Chondrocyte (in vitro differentiated cells): ENCODE measurements at places on chromosomes 2 and 18. TPM values are rescaled to one million over a fixed set of nuclear protein-coding genes. Genes with fewer than 3 reads are reported as not detected.
A peak's percentile ranks its signal among the peaks of the same experiment; 100 is the strongest.

- no peaks in the 10 kb centered on the region for H3K4me1 ChIP-seq
- H3K36me3 ChIP-seq: peaks cover 4% of the 10 kb centered on the region
- no peak overlapping the region for H3K4me3 ChIP-seq
- H3K27ac ChIP-seq: no peak overlapping the region
These were observed 100.8 kb downstream of the EPC2 start for GRCh38 chr2:148745151-148745851.

- peaks cover 16% of the 10 kb centered on the region for H3K4me1 ChIP-seq
- H3K4me3 ChIP-seq: no peak overlapping the region
- peaks cover 11% of the 10 kb centered on the region for H3K36me3 ChIP-seq
- H3K27ac ChIP-seq: no peak overlapping the region
- peaks cover 4% of the 10 kb centered on the region for H3K27me3 ChIP-seq
These were observed 46.2 kb downstream of the MEIS1 start for GRCh38 chr2:66481100-66481549.

DNA sequence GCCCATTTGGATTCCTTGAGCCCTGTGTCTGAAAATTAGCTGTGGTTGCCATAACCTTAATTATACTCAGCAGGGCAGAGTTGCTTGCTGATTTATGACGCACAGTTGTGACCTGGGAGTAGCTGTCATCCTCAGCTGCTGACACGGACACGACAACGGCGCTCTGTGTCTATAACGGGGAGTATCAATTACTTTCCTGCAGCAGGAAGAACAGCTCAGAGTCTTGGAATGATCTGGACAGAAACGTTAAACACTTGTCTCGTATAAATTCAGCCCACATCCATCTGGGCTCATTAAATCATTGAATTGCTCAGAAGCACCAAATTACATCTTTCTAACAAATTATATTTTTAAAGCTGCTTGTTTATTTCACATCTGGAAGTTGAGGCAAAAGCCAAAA, 116.3 kb downstream of the SEPTIN10 start:
- no peak for DNase-seq
- no peak overlapping the region for H3K4me3 ChIP-seq
- peak overlapping the region; percentile 78 for H3K27ac ChIP-seq
- no peaks in the 10 kb centered on the region for H3K27me3 ChIP-seq
- peaks cover 20% of the 10 kb centered on the region for H3K36me3 ChIP-seq
- H3K4me1 ChIP-seq: peaks cover 49% of the 10 kb centered on the region

- H3K36me3 ChIP-seq: no peaks in the 10 kb centered on the region
- no peak for DNase-seq
- peak overlapping the region; percentile 88 for H3K27ac ChIP-seq
- peaks cover 65% of the 10 kb centered on the region for H3K4me1 ChIP-seq
These were observed 48.6 kb upstream of the RAPH1 start for GRCh38 chr2:203583701-203584100.

GRCh38 chr2:240956171-240956934, 42.1 kb upstream of the SNED1 start:
- H3K36me3 ChIP-seq: no peaks in the 10 kb centered on the region
- H3K27me3 ChIP-seq: peaks cover 41% of the 10 kb centered on the region
- DNase-seq: no peak
- no peak overlapping the region for H3K4me3 ChIP-seq
- no peak overlapping the region for H3K27ac ChIP-seq

GRCh38 chr2:173968551-173968950, 3.4 kb upstream of the SP3 start:
- no peaks in the 10 kb centered on the region for H3K27me3 ChIP-seq
- H3K4me1 ChIP-seq: peaks cover 41% of the 10 kb centered on the region
- no peaks in the 10 kb centered on the region for H3K36me3 ChIP-seq
- no peak for DNase-seq

GRCh38 chr2:11527001-11527400, 6.8 kb upstream of the GREB1 start:
- no peak overlapping the region for H3K27ac ChIP-seq
- peaks cover 14% of the 10 kb centered on the region for H3K27me3 ChIP-seq
- peaks cover 4% of the 10 kb centered on the region for H3K36me3 ChIP-seq
- no peak overlapping the region for H3K4me3 ChIP-seq

DNA sequence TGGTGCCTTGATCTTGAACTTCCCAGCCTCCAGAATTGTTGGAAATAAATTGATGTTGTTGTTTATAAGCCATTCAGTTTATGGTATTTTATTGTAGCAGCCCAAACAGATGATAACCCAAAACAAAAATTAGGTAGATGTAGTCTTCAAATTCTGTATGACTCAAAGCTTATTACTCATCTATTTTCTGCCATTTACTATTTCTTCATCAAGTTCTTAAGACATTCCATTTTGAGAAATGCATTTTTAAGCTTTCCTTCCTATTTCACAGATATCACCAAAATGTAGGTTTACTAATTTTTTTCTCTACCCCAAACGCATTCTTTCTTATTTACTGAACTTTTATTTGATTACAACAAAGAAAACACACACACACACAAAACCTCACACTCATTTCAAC, 148.2 kb downstream of the RND3 start:
- no peaks in the 10 kb centered on the region for H3K27me3 ChIP-seq
- H3K4me1 ChIP-seq: peaks cover 3% of the 10 kb centered on the region
- no peak overlapping the region for H3K4me3 ChIP-seq
- H3K27ac ChIP-seq: no peak overlapping the region
- no peak for DNase-seq
- H3K36me3 ChIP-seq: no peaks in the 10 kb centered on the region

GRCh38 chr2:20649976-20650375, 922 bp downstream of the HS1BP3 start:
- peak overlapping the region; percentile 94 for H3K4me3 ChIP-seq
- peak overlapping the region; percentile 91 for H3K27ac ChIP-seq
- no peak for DNase-seq
- peaks cover 52% of the 10 kb centered on the region for H3K4me1 ChIP-seq

DNA sequence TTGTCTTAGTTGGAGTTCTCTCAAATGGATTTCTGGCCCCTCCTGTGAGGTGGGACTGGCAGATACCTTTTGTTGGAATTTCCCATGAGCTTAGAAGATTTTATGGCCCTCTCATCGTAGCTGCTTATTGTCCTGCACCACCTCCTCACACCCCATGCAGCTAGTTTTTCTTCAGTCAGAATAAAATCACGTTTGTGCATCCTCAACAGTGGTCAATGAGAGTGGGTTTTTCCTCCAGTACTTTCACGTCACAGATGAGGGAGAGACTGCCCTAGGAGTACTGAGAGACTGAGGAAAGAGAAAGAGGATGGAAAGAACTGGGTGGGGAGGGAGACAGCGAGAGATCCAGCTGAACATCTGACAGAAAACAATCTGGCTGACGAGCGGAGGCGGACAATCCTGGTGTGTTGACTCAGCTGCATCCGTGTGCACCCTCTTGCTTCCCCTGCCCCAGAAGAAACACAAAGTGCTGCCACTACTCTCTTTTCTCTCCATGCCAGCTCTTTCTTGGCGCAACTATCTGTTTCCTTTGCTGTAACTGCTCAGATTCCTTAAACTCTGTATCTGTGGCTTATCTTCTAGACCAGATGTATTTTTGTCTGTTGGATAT, 7.4 kb downstream of the RAPGEF4 start:
- H3K4me3 ChIP-seq: no peak overlapping the region
- H3K27me3 ChIP-seq: no peaks in the 10 kb centered on the region
- H3K27ac ChIP-seq: no peak overlapping the region
- H3K36me3 ChIP-seq: peaks cover 8% of the 10 kb centered on the region

- H3K4me3 ChIP-seq: no peak overlapping the region
- no peaks in the 10 kb centered on the region for H3K27me3 ChIP-seq
- H3K27ac ChIP-seq: no peak overlapping the region
These were observed 222.8 kb downstream of the NAPG start for GRCh38 chr18:10748641-10749040.

DNA sequence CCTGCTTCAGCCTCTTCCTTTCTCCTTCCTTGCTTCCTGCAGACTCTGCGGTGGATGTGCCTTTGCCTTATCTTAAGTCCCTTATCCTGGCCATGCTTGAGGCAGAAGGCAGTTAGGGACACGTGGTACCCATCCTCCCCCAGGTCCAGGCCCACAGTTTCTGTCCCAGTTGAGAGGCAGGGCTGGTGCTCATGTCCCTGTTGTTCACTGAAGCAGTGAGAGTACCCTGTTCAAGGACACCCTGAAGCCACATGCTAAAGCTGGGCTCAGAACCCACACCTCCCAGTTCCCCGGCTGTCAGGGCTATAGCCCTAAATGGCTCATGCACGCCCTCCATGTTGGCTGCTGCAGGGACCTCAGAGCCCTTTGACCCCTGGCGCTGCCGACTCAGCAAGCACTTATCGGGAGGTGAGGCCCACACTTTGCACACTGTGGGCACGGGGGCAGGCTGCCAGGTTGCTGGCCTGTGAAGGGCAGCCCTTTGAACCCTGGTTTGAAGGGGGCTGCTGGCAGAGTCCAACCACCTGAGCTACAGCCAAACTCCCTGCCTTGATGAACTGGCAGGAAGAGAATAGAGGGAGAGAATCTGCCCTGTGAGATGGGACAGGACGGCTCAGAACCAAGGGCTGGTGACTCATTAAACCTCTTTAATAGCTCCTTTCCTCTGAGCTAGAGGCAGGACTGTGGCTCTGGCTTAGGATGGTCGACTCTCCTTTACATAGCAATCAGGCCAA, 6.3 kb downstream of the KHK start:
- no peak overlapping the region for H3K27ac ChIP-seq
- no peaks in the 10 kb centered on the region for H3K27me3 ChIP-seq
- no peaks in the 10 kb centered on the region for H3K36me3 ChIP-seq

- no peak overlapping the region for H3K27ac ChIP-seq
- no peak overlapping the region for H3K4me3 ChIP-seq
- H3K36me3 ChIP-seq: peaks cover 7% of the 10 kb centered on the region
- H3K4me1 ChIP-seq: no peaks in the 10 kb centered on the region
- DNase-seq: no peak
These were observed 85.1 kb downstream of the UBE2E3 start for GRCh38 chr2:181065458-181065857.

DNA sequence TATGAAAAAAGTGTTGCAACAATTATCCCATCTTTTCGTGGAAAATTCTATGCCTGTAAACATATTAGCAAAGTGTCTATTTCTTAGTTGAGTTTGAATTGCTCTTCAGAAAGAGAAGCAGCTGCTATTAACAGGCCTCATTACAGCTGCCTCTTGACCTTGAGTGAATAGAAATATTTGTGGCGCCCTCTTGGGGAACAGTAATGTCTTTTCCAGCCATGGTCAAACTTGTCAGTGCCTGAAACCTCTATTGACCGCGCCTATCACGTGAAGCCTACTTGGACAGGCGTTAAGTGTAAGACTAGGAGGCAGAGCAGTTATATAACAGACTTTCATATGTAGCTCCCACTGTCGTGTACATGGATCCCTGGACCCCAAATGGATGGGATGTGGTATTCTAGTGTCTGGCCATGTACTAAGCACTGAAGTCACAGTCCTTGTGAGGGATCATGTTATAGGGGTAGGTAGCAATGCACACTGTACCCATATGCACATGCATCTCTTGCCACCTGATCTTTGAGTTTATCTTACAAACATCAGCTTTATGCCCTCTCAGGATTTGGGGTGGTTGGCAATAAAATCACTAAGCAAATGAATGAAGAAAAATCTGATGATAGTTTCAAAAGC, 245.0 kb downstream of the PTGR3 start:
- H3K27ac ChIP-seq: no peak overlapping the region
- no peaks in the 10 kb centered on the region for H3K27me3 ChIP-seq
- peaks cover 5% of the 10 kb centered on the region for H3K36me3 ChIP-seq

Gene KCNG2
- not detected in 3 replicates for total RNA-seq

Gene ACTG2
- total RNA-seq: 173 to 1,480 TPM (median 1,439 TPM) in 3 replicates

DNA sequence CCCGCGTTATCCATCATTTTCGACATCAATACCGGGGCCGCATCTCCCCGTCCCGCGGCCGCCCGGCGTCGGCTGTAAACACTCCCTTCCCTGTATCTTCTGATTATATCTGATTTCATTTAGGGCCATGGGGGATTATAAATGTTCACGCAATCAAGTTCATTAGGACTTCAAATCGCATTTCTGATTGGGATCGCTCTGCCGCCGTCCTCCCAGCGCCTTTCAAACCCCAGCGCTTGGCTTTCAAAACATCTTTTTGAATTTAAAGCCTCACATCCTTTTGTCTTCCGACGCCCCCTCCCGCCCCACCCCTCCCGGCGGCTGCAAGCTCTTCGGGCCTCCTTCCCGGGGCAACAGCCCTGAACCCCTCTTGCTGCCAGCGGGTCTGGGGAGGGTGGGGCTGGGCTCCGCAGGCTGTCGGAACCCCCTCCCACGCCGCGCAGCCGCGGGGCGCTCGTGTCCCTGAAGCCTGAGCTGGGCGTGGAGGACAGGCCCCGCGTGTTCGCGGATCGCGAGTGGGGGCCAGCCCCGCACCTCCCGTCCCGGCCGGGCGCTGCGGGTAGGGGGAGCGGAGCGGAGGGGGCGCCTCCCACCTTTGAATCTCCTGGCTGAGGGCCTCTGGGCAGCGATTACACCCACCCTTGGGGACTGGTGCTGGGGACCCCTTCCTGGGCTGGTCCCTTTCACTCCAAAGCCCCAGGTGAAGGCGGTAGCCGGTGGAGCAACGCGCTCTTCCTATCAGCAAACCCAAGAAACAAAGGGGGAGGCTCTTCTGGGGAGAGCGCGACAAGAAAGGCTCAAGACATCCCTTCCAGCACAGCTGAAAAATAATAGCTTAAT, 11.3 kb upstream of the GBX2 start:
- no peaks in the 10 kb centered on the region for H3K36me3 ChIP-seq
- DNase-seq: no peak
- H3K27ac ChIP-seq: peak overlapping the region; percentile 95
- H3K4me3 ChIP-seq: peak overlapping the region; percentile 76
- no peaks in the 10 kb centered on the region for H3K27me3 ChIP-seq

Gene UPP2
- total RNA-seq: 0.60 TPM in 1 of 3 replicates, not detected in the others

GRCh38 chr2:15582710-15583357, 8.8 kb upstream of the DDX1 start:
- H3K27me3 ChIP-seq: peaks cover 2% of the 10 kb centered on the region
- H3K36me3 ChIP-seq: no peaks in the 10 kb centered on the region
- no peak for DNase-seq
- no peak overlapping the region for H3K4me3 ChIP-seq

Gene TBC1D8
- 6.2 to 8.2 TPM (median 7.3 TPM) in 3 replicates for total RNA-seq

GRCh38 chr2:134677856-134678756, 40.7 kb downstream of the TMEM163 start:
- peaks cover 9% of the 10 kb centered on the region for H3K27me3 ChIP-seq
- no peak overlapping the region for H3K27ac ChIP-seq
- H3K4me1 ChIP-seq: no peaks in the 10 kb centered on the region
- H3K4me3 ChIP-seq: no peak overlapping the region
- DNase-seq: no peak

Gene COPS7B
- total RNA-seq: 28.0 to 45.6 TPM (median 29.4 TPM) in 3 replicates

Gene EML6
- total RNA-seq: 0.97 to 2.3 TPM (median 1.1 TPM) in 3 replicates

Gene HAAO
- total RNA-seq: 1.6 to 8.5 TPM (median 8.2 TPM) in 3 replicates

- H3K27me3 ChIP-seq: peaks cover 2% of the 10 kb centered on the region
- peaks cover 3% of the 10 kb centered on the region for H3K36me3 ChIP-seq
- no peak overlapping the region for H3K4me3 ChIP-seq
- no peak for DNase-seq
These were observed 214.9 kb downstream of the MGAT5 start for GRCh38 chr2:134468776-134469175.

Gene TMEM214
- 107 to 166 TPM (median 110 TPM) in 3 replicates for total RNA-seq

- no peaks in the 10 kb centered on the region for H3K36me3 ChIP-seq
- DNase-seq: no peak
- H3K27ac ChIP-seq: peak overlapping the region; percentile 37
- H3K4me3 ChIP-seq: no peak overlapping the region
These were observed 97.0 kb upstream of the MC4R start for GRCh38 chr18:60469387-60470100.
